ENCODE measurements at places on chromosomes 7 and 10.

GRCh38 chr7:72321637-72322036 lies 90.5 kb downstream of the CALN1 start:
- no peak for DNase-seq

GRCh38 chr10:62166331-62167131 lies 102.1 kb downstream of the RTKN2 start:
- DNase-seq = no peak

- peak; percentile 71 for DNase-seq
These were observed 22.7 kb upstream of the AGFG2 start for GRCh38 chr7:100516135-100516812.

DNA sequence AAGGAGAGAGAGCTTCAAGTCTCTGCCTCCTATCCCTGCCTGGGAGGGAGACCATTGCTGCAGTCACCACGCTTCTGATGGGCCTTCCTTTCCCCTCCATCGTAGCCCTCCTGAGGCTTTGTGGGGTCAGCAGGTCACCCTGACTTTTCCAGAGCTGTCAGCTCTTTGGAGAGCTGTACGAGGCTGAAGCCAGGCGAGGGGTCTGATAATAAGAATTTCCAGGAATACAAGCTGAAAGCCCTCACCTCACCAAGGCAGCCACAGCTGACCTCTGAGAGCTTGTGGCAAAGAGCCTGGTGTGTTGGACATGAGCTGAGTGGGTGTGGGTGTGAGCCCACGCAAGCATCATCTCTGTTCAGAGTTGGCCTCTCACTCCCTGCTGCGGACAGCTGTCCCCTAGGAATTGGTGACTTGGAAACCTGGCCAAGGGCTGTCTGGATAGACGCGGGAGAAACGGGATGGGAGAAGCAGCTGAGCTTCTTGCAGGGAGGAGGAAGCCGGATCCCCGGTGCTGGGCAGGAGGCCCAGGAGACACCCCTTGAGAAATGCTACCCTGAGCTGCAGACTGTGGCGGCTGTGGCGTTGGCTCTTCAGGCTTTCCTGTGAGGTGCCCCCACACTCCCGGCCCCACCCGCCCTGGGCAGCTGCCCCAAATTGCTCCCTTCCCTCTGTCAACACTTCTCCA lies 122.1 kb upstream of the BTBD16 start:
- no peak for DNase-seq

DNA sequence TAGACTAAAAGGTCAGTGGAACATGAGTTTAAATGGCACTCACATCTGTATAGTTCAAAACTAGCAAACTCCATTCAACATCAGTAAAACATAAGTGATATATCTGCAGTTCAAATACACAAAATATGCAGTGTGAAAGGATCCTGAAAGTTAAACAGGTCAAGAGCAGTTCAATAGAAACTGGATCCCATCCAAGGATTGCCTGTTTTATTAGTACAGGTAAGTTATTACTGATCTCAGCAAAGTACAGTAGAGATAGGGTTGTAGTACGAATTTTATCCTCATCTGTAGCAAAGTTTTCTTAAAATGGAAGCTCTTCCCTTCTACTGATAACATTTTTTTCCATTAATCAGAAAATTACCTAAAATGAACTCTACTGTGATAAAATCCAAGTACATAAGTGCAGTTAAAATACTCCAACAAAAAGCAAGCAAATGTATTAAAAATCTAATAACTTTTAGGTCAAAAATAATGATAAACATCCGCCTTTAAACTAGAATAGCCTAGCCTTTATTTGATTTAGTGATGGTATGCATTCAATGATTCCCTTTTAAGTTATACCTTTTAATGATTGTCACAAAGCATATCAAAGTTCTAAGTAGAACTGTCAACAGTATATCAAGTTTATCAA lies 2.2 kb downstream of the ZNF800 start:
- DNase-seq = no peak

DNA sequence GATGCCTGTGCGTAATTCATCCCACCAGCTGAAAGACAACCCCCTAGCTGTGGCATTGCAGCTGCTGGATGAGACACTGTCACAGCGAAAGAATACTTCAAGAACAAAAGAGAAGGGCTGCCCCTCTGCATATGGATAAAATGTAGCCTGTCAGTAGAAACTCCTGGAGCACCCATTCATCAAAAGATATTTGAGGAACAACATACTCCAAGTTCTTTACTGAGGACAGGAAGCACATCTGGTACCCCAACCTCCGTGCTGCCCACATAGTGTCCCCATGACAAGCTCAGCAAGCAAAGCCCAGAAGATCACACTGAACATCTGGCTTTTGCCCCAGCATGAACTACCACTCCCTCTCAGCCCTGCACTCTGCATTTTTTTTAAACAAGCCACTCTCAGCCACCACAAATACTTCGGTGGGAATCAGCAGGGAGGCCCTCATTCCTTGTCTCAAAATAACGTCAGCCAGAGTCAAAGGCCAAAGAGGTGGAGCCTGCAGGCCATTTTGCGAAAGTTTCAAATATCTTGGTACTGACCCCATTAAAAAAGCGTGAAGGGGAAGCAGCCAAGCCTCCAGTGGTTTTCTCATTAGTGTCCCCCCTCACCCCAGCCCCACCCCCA lies 1.7 kb downstream of the CREB3L2 start:
- DNase-seq = peak; percentile 84

GRCh38 chr10:124239134-124239533 lies 145.7 kb upstream of the CHST15 start:
- DNase-seq = no peak

GRCh38 chr10:32854435-32854834 lies 103.6 kb downstream of the ITGB1 start:
- DNase-seq = no peak

DNA sequence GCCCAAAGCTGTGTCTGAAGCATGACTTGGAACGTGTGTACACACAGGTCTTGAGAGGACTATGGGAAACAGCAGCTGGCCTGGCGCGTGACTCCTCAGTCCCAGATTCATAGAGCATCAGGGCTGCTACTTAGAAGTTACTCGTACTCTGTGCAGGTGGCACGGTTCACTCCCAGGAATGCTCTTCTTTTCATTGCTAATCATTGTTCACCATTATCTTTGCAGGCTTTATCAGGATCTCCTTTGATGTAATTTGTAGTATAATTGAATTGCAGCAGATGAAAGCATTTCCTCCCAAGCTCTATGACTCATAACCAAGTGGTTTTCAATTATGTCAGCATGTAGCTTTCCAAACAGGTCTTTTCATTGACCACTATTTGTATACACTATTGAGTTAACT lies 938.9 kb downstream of the NRG3 start:
- peak; percentile 28 for DNase-seq

DNA sequence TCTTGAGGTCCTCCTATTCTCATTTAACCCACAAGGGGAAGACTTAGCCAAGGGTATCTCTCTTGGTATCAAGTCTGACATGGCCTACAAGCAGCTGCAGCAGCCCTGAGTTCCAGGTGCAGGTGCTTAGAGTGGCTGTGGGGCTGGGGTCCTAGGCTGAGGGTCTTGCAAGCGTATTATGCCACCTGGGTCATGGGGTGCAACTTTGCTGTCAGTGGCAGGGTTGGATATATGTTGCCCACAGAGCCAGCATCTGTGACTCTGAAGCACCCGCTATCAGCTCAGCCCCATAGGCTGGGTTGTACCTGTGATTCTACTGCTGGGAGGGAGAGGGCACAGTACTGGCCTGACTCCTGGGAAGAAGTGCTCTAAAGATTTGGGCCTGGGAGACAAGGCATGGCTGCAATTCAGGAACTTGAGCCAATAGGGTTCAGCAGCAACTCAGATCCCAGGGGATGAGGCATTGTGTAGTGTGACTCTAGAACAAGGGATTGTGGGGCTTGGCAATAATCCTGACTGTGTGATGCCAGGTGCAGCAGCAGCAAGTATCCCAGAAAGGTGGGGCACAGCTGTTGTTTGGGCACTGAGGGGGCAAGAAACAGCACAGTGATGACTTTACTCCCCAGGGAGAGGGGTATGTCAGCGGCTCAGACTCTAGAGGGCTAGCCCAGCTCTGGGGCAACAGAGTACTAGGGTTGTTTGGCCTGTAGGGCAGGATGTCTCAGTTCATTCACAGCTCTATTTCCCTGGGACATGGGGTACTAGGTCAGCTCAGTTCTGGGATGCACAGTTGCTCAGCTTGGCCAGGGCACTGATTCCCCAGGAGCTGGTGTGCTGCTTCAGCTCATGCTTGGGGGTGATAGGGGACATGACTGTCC lies 41.4 kb downstream of the NEURL1 start:
- no peak for DNase-seq

DNA sequence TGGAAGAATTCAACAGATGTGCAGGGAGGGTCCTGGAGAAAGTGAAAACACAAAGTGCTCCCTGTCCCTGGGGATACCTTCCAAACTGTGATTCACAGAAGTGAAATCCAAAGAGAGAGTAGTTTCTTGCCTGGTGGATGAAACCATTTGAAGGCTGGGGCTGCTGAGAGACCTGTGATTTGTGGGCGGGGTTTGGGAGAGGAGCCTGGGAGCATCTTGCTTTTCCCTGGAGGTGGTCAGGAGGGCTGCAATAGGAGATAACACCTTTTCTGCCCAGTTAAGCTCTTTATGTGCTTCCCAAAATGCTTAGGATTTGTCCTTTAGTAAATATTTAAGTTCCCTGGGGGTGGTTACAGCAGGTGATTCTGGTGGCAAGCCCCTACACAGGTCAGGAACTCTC lies 105.3 kb upstream of the TPK1 start:
- no peak for DNase-seq

- no peak for DNase-seq
These were observed 199.6 kb upstream of the CELF2 start for GRCh38 chr10:10818082-10818481.

- DNase-seq = no peak
These were observed 92.4 kb upstream of the TCERG1L start for GRCh38 chr10:131403936-131404335.

- DNase-seq = no peak
These were observed 125.7 kb downstream of the BICC1 start for GRCh38 chr10:58638388-58638787.

GRCh38 chr10:113494761-113495160 lies 58.1 kb upstream of the HABP2 start:
- no peak for DNase-seq

GRCh38 chr7:92717993-92718716 lies 118.2 kb downstream of the CDK6 start:
- no peak for DNase-seq

- no peak for DNase-seq
These were observed 12.7 kb downstream of the XRCC2 start for GRCh38 chr7:152663148-152663740.

GRCh38 chr10:58044072-58044471 lies 223.6 kb downstream of the IPMK start:
- DNase-seq = no peak

- DNase-seq = no peak
These were observed 39.4 kb downstream of the FBXW4 start for GRCh38 chr10:101655570-101655969.

DNA sequence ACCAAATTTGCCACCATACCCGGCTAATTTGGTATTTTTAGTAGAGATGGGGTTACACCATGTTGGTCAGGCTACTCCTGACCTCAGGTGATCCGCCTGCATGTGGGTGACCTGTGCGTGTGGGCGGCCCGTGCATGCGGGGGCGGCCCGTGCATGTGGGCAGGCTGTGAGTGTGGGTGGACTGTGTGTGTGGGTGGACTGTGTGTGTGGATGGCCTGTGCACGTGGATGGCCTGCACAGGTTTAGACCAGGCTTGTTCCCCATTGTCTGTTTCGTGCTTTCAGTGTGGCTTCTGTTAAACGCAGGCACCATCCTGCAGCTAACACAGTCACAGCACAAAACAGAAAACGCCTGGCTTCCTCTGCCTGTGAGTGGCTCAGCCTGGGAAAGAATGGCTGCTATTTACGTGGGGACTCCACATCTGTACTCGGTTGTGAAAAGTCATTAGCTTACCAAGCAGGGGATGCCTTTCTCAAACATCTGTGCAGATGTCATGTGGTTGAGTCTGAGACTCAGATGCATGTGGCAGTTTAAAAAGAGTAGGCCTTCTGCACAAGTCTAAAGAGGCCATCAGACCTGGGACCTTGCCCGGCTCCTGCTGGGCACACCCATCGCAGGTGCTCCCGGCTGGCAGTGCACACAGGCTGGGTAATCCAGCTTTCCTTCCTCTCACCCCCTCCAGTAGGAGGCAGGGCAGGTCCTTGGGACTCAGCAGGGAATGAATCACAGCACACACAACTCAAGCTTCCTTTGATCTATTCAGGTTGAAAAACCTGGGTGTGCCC lies 91.6 kb downstream of the COBL start:
- DNase-seq = no peak

- no peak for DNase-seq
These were observed 453.0 kb downstream of the SORCS3 start for GRCh38 chr10:105094048-105094447.

DNA sequence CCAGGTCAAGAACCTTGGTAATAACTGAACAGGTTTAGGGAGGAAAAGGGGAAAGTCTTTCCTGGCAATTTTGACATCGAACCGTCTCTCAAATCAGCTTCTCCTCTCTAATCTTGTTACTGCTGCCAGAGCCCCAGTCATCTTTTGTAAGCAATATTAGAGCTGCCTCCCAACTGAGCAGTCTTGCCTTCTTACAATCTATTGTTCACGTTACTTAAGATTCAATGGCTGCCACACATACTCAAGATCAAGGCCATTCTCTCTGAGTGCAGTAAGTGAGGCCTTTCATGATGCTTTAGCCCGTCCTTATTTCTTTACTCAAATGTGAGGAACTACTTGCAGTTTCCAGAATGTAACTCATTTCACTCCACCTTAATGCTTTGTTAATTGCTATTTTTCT lies 12.4 kb downstream of the NET1 start:
- no peak for DNase-seq
